ENCODE measurements at places on chromosomes 12 and 14.

DNA sequence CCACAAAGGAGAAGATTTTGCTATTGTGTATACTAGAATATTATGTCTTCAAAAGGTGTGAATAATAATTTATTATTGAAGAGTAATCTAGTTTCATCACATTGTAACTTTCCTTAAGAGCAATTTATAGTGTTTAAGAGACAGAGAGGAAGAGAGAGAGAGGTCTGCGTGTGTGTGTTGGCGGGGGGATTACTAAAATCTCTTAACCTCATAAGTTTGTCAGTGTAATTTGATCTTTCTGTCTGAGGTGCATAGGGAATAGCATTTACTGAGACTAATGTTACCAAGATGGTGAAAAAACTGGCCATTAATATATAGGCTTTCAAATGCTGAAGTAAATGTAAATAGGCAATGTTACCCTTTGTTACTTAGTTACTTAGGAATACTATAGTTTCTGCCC lies 48.2 kb upstream of the BTG1 start:
- no peak for DNase-seq

- DNase-seq, result no peak
These were observed 201.2 kb downstream of the ANO4 start for GRCh38 chr12:100995771-100996170.

DNA sequence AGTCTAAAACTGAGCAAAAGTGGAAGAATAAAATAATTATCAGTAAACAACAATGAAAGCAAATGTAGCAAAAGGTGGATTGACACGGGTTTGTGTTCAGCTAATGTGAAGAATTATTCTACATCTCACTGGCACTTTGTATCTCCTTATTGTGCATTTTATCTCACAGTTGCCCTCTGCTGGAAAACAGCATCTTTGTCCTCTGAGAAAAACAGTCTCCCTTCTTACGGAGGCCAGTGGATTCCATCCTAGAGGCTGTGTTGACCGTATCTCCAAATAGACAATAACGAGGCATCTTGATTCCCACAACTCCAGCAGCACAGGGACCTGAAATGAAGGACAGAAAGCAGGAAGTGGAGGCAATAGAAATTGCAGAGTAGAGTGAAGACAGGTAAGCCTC lies 51.3 kb upstream of the PLBD1 start:
- DNase-seq, result no peak

- DNase-seq, result no peak
These were observed 365.7 kb upstream of the FKBP4 start for GRCh38 chr12:2429032-2429431.

- no peak for DNase-seq
These were observed 7.1 kb upstream of the OAS2 start for GRCh38 chr12:112971248-112971647.

All from CD4-positive, alpha-beta T cell treated with Interleukin-1 beta for 1 hour (primary cell).